Left lung (tissue), 14 donors: ENCODE measurements at places on chromosomes 3 and 15.
A peak's percentile ranks its signal among the peaks of the same experiment; 100 is the strongest.

DNA sequence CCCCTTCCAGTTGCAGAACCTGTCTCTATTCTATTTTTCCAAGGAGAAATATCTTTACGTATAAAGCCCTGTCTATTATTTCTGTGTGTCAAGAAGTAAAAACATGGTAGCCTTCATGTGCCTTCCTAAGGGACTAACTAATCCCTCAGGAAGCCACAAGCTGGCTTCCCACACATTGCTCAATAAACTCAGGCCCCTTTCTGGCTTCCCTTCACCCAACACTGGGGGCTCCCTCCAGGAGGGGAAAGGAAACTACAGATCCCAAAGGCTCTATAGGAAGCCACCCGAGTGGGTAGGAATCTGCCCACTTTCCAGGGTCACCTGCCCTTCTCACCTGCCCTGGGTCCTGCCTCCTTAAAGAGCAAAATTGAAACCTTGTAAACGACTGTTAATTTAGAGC is 4.6 kb downstream of the TLE3 start:
- DNase-seq: no peak

DNA sequence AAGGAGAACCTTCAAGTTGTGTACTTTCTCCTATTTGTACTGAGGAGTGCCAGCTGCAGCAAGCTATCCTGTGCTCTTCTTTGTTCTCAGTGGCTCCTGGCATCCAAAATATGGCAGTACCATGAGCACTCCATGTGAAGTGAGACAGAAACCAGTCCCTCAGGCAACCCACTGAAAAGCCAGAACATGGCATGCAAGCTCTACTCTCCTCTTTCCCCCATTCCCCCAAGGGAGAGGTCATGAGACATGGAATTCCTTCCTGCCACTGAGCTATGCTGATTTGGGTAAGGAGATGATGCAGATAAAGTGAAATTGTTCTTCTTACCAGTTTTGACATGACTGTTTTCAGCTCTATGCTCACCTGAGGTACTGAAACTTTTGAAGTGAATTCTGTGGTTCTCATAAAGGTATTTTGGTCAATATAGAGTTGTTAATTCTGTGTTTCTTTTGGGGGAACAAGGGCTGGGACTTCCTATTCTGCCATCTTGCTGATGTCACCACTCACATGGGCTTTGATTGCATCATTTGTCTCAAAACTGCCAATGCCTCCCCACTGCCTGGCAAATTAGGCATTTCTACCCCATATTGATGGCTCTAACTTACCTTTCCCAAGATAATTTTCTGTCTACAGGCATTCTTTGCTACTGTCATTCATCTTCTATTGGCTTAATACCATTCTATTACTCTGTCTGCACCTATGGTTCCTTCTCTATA is 22.8 kb upstream of the CEP152 start:
- no peak for DNase-seq

- DNase-seq: no peak
Measured at GRCh38 chr15:65529762-65530317, 423 bp upstream of the HACD3 start.

- DNase-seq: no peak
Measured at GRCh38 chr3:153295901-153296300, 133.9 kb downstream of the RAP2B start.

GRCh38 chr3:12560505-12561190 is 3.8 kb downstream of the MKRN2 start:
- DNase-seq: no peak

- peak; percentile 43 for DNase-seq
Measured at GRCh38 chr15:55221090-55222011, 24.6 kb upstream of the RSL24D1 start.

DNA sequence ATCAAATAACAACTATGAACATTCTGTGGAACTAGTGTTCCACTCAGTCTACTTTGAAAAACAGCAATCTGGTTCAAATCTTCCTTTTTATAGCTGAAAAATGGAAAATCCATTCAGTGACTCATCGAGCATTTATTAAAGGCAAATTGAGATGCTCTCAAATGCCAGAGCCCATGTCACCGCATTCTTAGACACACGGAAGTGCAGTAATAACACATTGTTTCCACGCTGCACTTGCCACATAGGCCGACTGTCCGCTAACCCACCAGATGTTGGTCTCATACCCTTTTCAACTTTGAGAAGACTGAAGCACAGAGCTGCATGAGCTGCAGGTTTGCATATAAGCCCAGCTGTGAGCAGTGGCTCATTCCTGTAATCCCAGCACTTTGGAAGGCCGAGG is 95.9 kb downstream of the TMEM266 start:
- DNase-seq: no peak

DNA sequence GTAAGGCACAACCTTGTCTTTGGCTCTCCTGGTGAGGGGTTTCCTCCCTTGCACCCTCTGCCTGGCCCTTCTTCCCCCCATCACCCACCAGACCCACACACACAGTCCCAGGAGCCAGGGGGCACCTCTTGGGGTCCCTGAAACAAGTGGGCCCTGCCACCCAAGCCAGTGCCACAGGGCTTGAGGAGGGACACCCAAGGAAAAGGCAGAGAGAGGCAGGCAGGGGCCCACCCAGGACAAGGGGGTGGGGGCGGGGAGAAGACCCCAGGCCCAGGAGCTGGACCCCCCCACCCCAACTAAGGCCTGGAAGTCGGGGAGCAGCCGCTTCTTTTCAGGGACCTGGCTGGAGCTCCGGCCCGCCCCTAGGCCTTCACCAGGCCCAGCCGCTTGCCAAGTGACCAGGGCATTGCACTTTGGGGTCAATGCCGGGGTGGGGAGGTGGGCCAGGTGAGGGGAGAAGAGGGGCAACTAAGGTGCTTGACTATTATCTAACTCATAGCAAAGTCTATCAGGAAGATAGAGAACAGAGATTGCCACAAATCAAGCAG is 88.9 kb downstream of the KCNMB2 start:
- DNase-seq: no peak

- DNase-seq: no peak
Measured at GRCh38 chr3:57794951-57795350, 38.8 kb downstream of the SLMAP start.

GRCh38 chr3:45118615-45119071 is 27.5 kb downstream of the CDCP1 start:
- DNase-seq: no peak

DNA sequence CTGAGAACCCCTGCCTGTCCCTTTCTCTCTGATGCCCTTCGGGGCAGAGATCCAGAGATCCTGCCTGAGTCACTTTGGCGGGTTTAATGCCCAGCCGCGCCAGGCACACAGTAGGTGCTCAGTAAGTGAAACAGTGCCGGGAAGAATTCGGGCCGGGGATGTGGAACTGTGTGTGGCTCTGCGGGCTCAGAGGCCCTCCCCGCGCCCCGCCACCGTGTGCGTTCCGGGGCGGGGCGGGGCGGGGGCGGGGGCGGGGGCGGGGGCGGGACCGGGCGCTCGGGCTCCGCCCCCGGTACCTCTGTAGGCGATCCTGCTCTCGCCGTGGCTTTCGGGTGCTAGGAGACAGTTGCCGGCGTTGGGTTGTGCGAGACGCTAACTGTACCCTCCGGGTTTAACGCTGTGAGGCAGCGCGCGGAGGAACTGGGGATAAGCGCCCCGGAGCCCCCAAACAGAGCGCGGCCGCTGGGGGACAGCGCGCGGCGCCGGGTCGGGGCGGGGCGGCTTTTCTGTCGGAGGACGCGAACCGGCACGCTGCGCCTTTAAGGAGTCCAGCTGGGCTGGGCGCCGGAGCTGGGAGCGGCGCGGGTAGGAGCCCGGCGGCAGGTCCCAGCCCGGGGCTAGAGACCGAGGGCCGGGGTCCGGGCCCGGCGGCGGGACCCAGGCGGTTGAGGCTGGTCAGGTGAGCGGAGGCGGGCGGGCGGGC is at the start of gene ABHD6:
TSS of gene ABHD6 (plus strand) at position 555 of the 703 bp plus-strand sequence. CDS start 18,795 bp downstream, outside the sequence.
- peak; percentile 65 for DNase-seq

GRCh38 chr3:17772556-17772955 is 30.1 kb upstream of the TBC1D5 start:
- no peak for DNase-seq

GRCh38 chr3:63652066-63652725 is at the start of gene SNTN:
Gene SNTN (plus strand): TSS chr3:63652675. CDS start chr3:63652688, 13 bp downstream.
- DNase-seq: no peak

- DNase-seq: peak; percentile 85
Measured at GRCh38 chr15:57306161-57306943, 70.0 kb upstream of the CGNL1 start.

DNA sequence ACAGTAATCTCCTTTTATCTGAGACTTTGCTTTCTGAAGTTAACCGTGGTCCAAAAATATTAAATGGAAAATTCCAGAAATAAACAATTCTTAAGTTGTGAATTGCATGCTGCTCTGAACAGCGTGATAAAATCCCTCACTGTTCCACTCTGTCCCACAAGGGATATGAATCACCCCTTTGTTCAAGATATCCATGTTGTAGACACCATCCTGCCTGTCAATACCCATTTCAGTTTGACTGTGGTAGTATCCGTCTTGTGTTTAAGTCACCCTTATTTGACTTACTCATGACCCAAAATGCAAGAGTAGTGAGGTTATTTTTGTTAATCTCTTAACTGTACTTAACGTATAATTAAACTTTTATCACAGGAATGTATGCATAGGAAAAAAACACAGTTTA is 435.0 kb downstream of the SHQ1 start:
- DNase-seq: no peak

- DNase-seq: no peak
Measured at GRCh38 chr15:52349052-52349700, 53.6 kb upstream of the MYO5C start.

DNA sequence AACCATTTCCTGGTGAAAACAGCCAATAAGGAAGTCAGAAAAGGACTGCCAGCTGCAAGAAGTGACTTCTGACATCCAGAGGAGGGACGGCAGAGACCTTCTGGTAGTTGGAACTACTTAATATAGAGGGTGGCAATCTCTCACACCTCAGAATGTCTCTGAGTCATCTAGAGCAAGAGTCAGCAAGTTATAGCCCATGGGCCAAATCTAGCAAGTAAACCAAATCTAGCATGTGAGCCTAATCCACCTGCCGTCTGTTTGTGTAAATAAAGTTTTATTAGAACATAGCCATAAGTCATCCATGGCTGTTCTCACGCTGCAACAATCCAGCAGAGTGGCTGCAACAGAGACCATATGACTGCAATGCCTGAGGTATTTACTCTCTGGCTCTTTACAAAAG is 160.5 kb upstream of the NR2E3 start:
- DNase-seq: no peak

DNA sequence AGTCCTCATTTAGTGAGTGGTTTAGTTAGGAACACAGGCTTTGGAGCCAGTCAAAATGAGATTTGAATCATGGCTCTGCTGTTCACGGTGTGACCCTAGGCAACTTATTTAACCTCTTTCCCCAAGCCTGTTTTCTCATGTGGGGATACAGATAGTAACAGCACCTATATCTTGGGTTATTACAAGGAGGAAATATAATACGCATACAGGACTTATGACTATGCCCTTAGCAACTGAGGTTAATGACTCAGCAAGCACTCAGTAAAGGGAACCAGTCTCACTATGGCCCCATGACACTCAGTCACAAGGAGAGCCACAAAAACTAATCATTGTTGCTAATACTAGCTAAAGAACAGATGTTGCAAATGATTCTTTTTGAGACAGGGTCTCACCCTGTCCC is 45.9 kb downstream of the SUMF1 start:
- DNase-seq: no peak

GRCh38 chr3:16176391-16177030 is 2.0 kb downstream of the GALNT15 start:
- no peak for DNase-seq

GRCh38 chr3:111194048-111194447 is 122.4 kb downstream of the NECTIN3 start:
- no peak for DNase-seq

- no peak for DNase-seq
Measured at GRCh38 chr3:197795200-197795599, 4.1 kb downstream of the LRCH3 start.

- no peak for DNase-seq
Measured at GRCh38 chr3:38827791-38828190, 11.8 kb upstream of the SCN10A start.

DNA sequence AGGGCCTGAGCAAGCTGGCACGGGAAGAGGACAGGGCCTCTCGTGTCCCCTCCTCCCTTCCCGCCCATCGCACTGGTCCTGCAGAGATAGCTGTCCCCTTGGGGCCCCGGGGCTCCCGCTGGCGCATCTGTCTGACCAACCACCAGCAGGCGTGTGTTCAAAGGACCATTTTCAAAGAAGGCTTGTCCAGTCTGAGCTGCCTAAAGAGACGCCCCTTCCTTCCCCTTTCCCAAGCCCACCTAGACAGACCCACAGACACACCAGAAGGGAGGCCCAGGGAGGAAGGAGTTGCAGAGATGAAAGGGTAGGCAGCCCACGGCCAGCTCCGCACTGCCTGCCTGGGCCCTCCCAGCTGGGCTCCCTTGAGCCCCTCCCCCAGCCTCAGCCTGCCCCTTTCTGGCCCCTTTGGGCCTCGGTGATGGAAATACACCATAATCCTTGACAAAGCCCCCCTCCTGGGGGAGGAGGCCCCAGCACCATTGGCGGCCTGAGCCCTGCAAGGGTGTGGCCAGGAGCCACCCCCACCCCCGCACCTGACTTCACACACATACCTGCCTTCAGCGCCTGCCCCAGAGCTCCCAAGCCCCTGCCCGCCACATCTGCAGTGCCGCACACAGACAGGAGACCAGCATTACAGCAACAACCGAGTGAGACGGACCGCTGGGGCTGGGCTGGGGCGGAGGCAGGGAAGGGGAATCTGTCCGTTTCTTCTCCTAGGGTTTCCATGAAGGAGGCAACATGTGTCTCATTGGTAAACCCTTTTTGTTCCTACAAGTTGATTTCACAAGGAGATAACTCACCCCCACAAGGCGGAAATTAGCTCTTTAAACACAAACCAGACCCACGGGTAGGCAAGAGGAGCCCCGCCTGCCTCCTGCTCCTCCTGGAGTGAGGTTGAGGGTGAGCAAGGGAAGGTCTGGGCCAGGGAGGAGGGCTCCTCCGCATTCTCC is at the start of gene STRA6:
TSS of gene STRA6 (minus strand) at position 336 of the 950 bp plus-strand sequence. CDS start 520 bp downstream, outside the sequence.
- DNase-seq: no peak

GRCh38 chr3:126445506-126445905 is 30.2 kb downstream of the ZXDC start:
- no peak for DNase-seq

GRCh38 chr15:94467034-94467433 is 235.7 kb downstream of the MCTP2 start:
- DNase-seq: no peak

DNA sequence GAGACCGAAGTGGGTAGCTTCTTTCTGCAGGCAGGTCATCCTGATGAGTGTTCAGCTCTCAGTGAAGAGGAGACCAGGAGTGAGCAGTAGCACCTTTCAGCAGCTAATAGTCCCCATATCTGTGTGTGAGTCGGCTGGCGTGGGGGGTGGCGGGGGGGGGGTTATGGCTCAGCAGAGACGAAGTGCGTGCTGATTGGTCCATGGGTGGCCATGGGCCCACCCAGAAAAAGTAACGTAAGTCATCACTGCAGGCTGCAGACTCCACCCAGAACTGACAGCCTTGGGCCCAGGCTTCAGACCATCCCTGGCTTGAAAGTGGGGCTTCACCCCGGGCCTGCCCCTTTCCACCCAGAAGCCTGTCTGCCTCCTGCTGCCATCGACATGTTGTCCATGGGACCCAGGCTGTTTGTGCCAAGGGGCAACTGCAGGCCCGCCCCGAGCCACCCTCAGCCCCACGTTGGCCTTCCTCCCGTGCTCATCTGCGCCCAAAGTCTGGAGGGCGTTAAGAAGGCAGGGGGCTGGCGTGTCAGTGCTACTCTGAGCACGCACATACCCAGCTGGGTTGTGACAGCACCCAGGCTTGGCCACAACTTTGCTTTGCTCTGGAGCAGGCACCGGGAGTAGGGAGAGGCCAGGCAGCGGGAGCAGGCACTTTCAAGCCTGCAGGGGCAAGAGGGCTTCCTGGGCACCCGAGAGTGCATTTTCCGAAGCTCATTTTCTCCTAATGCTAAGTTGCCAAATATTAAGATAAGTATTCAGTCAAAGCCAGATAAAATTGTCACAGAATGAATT is 511.7 kb upstream of the CDIN1 start:
- DNase-seq: no peak

GRCh38 chr3:124174910-124175874 is 183.3 kb upstream of the ROPN1 start:
- DNase-seq: no peak
